Glutamatergic neuron (in vitro differentiated cells): ENCODE measurements at places on chromosomes 1 and 21. TPM values are rescaled to one million over a fixed set of nuclear protein-coding genes. Genes with fewer than 3 reads are reported as not detected.

Gene EPHA10
- 4.8 TPM for total RNA-seq

GRCh38 chr1:150093805-150094204 lies 26.2 kb downstream of the VPS45 start:
- H3K27ac ChIP-seq = no peak overlapping the region
- H3K27me3 ChIP-seq = no peaks in the 10 kb centered on the region
- peaks cover 4% of the 10 kb centered on the region for H3K36me3 ChIP-seq
- H3K4me3 ChIP-seq = no peak overlapping the region

GRCh38 chr21:16073586-16073985 lies 343.8 kb downstream of the USP25 start:
- no peak overlapping the region for H3K4me3 ChIP-seq
- no peak overlapping the region for H3K27ac ChIP-seq
- DNase-seq = no peak
- no peaks in the 10 kb centered on the region for H3K27me3 ChIP-seq
- peaks cover 2% of the 10 kb centered on the region for H3K4me1 ChIP-seq

DNA sequence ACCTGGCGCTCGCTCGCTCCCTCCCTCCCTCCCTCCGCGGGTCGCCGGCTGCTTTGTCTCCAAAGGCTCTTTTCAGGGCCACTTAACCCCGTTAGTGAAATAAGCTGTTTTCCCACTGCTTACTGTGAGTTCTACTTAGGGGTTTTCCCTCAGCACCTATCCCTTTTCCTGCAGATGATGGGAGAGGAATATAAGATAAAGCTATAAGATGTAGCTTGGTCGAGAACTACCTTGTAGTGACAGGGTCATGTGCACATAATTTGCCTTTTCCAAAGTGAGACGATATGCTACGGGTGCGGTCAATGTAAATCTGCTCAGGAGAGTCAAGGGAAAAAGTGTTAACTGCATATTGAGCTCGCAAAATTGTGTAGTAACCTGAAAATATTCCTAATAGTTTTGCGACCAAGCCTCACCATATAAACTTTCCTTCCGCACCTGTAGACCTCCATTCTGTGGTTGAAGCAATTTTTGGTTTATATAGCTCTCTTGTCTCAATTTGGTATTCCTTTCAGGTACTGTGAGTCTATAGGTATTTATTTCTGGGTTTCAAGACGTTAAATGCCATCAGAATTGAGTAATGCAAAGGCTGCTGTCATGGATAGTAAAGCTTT lies 55.8 kb upstream of the BOLA1 start:
- no peaks in the 10 kb centered on the region for H3K36me3 ChIP-seq
- no peak for DNase-seq
- no peaks in the 10 kb centered on the region for H3K27me3 ChIP-seq
- peaks cover 25% of the 10 kb centered on the region for H3K4me1 ChIP-seq
- H3K27ac ChIP-seq = peak overlapping the region; percentile 90

DNA sequence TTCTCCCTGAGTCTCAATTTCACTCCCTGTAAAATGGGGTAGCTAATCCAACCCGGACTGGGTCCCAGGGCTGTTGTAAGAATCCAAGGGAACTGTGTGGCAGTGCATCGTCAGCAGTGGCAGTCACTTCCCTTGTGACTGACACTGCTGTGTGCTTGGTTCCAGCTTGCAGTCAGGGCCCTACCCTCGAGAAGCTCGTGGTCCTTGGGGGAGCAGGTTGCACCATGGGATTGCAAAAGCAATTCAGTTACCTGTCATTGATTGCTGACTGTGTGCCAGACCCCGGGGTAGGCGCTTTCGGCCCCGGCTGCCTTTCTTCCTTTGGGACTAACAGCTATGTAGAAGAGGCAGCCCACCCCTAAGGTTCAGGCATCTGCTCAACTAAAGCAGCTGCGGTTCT lies 2.9 kb downstream of the PTPRF start:
- H3K36me3 ChIP-seq = peaks cover 8% of the 10 kb centered on the region
- H3K27ac ChIP-seq = no peak overlapping the region
- H3K4me1 ChIP-seq = peaks cover 29% of the 10 kb centered on the region
